ENCODE measurements at places on chromosomes 11 and 22.

- no peak for DNase-seq
Measured at GRCh38 chr11:128905345-128906184, 14.4 kb downstream of the KCNJ5 start.

- DNase-seq: no peak
Measured at GRCh38 chr22:19287889-19288288, 3.6 kb downstream of the CLTCL1 start.

DNA sequence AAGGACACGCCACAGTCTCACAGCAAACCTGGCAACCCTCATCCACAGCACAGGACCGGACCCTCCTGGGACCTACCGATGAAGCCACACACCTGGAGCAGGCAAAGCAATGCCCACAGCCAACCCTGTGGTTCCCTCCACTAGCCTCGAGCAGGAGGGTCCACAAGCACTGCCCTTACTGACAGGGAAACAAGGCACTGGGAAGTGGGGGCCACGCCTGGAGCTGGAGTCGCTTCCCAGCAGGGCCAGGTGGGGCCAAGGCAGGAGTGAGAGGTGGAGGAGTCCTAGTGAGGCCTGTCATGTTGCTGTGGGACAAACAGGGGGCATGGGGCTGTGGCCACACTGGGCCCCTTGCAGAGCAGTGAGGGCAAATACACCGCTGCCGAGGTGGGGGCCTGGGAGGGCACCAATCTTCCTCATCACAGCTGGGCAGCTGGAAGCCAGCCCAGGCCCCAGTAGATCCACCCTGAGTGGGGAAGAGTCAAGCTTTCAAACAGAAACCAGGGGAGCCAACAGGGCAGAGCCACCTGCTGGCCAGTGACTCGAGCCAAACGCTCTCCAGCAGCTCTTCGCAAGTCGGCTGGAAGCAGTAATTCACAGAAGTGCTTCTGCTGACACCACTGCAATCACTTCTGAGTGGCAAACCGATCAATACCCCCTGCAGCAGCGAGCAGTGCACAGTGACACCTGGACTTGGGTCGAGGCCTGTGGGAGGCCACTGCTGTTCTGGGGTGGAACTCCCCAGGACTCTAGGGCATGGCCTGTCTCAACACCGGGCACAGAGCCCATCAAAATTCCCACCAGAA is 13.7 kb downstream of the SULT4A1 start:
- DNase-seq: no peak

DNA sequence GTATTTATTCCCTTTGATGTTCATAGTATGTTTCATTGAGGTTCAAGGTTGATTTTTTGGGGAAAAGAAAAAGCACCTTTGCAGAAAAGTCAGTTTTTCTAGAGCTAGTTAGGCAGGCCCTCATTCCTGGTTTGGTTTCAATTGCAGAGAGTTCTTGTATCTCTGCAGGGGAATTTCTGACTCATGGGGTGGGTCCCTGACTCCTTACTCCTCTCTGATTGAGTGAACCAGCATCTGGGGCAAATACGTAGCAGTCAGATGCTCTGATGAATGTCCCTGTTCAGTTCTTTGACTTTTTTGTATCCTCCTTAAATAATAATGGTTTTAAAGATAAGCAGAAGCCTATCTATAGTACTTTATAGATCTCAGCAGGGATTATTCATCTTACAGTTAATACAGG is 7.7 kb upstream of the NCR3LG1 start:
- no peak for DNase-seq

DNA sequence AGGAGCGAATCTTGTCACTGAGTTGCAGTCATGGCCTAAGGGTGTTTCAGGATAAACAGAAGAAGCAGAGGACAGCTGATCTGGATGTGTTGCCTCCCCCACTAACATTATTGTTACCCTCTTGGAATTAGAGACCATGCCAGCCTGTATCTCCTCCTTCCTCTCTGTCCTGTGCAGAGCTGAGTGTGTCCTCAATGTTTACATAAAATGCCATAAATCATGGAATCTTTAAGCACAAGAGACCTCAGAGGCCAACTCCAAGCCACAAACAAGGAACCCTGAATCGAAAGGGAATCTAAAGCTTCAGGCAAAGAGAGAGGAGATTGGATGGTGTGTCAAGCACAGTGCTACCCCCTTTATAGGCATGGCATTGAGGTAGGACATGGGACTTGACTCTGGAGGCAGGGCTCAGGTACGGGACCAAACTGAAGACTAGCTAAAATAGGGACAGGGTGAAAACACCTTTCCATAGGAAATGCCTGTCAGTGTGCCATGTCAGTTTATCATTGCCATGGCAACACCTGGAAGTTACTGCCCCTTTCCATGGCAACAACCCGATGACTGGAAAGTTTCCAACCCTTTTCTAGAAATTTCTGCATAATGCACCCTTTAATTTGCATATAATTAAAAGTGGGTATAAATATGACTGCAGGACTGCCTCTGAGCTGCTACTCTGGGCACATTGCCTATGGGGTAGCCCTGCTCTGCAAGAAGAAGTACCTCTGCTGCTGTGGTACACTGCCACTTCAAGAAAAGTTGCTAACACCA is 489.7 kb downstream of the MIAT start:
- no peak for DNase-seq

GRCh38 chr11:101401245-101401644 is 182.6 kb downstream of the TRPC6 start:
- DNase-seq: no peak

- DNase-seq: no peak
Measured at GRCh38 chr22:36215981-36216380, 14.4 kb upstream of the APOL4 start.

DNA sequence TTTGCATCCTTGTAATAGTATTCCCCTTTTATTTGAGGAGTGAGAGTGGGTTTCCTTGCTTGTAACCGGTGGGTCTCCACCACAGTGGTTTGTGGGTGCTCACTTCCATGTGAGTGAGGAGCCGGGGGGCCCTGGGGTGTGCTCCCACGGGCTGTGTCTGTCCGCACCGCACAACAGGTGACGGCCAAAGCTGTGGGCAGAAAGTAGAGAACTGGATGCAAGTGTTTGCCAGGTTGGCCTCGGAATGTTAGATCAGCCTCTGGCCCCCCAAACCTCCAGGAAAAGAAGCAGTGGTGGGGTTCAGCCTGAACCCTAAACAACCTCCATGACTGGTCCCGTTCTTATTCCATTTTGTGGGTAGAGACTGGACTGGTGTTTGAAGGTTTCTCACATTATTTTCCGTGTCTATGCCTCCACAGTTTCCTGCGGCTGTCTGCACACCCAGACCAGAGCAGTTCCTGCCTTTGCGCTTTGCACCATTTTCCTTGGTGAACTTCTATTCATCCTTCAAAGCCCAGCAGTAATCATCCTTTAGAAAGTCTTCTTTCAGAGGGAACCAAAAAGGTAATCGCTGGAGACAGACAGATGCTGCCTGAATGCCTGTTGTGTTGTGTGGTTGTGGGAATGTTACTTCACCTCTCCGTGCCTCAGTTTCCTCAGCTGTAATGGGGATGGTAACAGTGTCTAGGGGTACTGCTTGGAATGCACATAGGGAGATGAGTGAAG is 77.2 kb downstream of the MYEOV start:
- DNase-seq: no peak

GRCh38 chr11:130634961-130635473 is 186.6 kb downstream of the ADAMTS15 start:
- DNase-seq: no peak
